ENCODE measurements at places on chromosomes 11 and 22.

GRCh38 chr11:60841797-60842667 is at the start of gene CCDC86:
Gene CCDC86 (plus strand): TSS chr11:60842113. CDS start chr11:60842125, 12 bp downstream.
- DNase-seq, result peak; percentile 98

- DNase-seq, result no peak
Observed at GRCh38 chr11:7253800-7254199, 2.1 kb downstream of the SYT9 start.

DNA sequence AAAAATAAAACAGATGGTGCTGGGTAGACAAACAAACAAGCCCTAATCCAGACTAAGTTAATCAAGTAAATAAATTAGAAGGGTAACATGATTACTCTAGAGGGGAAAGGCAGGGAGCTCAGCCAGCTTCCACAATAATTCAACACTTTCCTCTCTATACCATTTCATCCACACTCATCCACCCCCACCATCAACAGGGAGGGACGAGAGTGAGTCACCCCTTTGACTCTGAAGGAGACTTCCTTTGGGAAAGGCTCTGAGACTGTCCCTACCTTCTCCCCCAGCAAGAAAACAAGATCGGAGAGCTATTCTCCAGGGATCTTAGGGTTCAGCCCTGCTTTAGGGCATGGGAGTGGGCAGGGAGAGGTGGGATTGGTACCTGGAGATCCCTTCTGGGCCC is 33.1 kb downstream of the TRIM66 start:
- DNase-seq, result no peak

DNA sequence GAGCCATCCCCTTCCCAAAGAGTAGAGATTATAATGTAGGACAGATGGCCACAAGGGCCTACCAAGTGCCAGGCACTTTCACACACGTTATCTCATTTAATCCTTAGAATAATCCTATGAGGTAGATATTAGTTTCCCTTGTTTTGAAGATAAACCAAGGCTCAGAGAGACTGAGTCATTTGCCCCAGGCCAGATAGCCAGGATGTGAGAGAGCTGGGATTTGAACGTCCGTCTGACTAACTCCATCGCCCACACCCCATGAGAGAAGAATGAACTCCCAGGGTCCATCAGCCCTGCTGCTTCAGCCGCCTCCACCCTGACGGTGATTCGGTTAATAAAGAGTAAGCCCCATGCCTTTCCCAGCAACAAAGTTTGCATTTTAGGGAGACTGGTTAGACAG is 10.7 kb downstream of the PRG3 start:
- DNase-seq, result no peak

DNA sequence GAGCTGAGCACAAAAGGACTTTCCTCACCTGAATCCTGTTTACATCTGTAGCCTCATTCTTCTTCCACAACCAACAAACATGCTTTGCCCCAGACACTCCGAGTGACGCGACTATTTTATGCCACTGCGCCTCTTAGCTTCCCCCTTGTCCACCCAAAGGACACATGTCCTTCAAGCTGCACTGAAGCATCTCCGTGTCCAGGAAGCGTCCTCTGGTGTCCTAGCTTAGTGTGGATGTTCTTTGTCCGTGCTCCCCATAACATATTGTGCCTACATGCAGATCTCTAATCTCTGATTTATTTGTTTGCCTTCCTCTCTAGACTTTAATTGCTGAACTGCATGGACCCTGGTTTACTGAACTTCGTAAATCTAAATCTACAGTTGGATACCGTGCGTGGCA is 20.1 kb upstream of the CECR2 start:
- DNase-seq, result no peak

- DNase-seq, result no peak
Observed at GRCh38 chr11:23585416-23586104, 725.3 kb upstream of the CCDC179 start.

DNA sequence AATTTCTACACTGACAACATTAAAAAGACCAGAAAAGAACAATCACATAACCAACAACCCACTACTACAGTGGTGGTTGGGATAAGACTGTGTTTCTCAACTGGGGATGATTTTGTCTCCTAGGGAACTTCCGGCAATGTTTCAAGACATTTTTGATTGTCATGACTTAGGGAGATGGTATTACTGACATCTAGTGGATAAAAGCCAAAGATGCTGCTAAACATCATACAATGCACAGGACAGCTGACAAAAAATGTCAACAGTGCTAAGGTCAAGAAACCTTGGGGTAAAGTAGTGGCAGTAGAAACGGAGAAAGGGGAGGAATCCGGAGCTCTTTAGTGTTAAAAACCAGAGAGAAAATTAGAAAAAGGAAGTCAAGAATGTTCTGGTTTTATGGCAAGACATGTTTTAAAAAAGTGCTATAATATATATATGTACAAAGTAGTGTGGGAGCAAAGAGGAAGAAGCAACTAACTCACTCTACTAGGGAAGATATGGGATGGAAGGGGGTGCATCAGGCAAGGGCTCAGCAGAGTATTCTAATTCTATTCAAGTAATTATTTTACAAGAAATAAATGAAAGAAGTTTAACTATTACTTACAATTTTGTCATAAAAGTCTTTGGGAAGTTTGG is 37.2 kb downstream of the CKAP5 start:
- no peak for DNase-seq

DNA sequence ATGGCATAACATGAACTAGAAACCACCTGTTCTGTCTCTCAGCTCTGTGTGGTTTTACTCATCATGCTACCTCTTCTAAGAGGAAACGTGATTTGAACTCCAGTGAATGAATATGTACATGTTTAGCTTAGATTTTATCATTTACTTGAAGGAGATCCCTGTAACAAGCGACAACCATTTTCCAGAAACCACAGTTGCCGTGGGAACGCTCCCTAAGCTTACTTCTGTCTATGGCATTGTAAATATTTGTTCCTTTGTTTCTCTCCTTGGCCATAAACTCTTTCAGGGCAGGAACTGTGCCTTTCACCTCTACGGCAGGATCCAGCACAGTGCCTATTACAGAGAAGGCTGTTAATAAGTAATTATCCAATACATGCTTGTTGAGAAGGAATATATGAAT is 17.1 kb upstream of the TPH1 start:
- DNase-seq, result no peak

DNA sequence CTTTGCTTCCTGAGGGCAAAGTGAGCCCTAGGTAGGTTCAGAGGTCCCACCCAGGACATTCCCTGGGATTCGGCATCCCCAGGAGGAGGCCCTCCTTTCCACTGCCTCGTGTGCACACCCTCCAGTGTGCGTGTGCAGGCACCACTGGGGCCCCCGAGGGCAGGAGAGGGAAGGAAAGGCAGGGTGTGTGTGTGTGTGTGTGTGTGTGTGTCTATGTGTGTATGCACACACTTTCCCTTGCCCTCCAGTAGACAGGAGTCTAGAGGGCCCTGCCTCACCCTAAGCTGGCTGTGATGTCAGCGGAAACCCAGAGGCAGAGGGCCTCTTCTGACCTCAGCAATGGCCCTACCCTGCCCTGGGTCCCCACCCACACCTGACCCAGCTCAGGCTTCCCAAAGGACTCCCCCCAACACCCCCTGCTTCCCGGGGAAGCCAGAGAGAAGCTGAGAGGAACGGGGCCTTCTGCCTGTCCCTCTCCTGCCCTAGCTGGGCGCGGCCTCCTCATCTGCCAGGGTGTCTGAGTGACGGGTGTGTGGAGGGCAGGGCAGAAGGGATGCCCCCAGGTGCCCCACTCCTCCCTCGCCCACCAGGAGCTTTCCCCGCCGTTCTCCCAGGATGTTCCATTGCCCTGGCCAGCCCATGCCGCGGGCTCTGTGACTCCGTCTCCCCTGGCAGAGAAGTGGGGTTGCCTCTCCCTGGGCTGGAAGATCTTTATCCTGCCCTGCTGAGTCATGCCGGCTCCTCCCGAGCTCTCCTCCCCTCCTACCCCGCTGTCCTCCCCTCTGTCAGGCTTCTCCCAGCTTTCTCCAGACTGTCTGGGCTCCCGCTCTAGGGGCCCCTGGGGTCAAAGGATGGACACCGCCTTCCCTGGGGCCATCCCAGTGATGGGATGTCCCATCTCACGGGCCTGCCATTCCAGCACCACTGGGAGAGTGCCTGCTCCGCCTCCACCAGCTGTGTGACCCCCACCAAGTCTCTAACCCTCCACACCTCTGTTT is 6.0 kb upstream of the CLCF1 start:
- DNase-seq, result no peak

- DNase-seq, result no peak
Observed at GRCh38 chr11:133619397-133619796, 87.1 kb upstream of the OPCML start.

DNA sequence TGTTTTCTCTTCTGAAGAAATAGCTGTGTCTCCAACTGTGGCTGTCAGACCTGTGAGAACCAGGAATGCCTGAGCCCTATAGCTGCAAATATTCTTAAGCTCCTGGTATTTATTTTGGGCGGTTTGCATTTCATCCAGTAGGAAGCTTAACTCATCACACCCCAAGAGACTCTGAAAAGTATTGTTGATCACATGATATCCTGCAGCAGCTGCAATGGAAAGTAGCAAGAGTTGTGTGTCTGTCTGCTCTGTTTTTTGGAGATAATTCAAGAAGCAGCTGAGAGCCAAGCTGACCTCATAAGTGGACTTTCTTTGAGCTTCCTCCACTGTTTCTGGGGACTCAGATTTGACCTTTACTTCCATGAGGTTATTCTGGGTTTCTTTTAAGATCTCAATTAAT is 36.4 kb upstream of the MRPL17 start:
- no peak for DNase-seq

- no peak for DNase-seq
Observed at GRCh38 chr11:35969089-35970042, 25.5 kb downstream of the LDLRAD3 start.

- no peak for DNase-seq
Observed at GRCh38 chr11:19673924-19674729, 38.5 kb upstream of the NAV2 start.

GRCh38 chr11:45304111-45304991 is 18.2 kb upstream of the SYT13 start:
- DNase-seq, result no peak

GRCh38 chr11:64448599-64449380 is 89.8 kb downstream of the RPS6KA4 start:
- DNase-seq, result peak; percentile 86
